ENCODE measurements at places on chromosomes 12 and 14.
A peak's percentile ranks its signal among the peaks of the same experiment; 100 is the strongest.

DNA sequence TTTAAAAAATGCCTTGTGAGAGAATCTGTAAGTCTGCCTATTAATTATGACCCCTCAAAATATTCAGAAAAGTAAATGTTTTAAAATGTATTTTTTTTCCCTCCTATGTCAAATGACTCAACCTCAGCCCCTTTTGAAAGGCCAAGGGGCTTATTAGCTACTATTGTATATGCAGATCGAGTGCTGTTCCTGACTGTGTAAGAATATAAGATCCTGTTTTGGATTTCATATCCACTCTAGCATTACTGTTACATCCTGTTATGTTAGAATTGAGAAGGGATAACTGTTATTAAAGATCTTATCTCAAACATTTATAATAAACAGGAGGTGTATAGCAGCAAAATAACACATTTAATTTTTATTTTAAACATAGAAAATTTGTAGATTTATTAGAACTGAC is 46.6 kb upstream of the TPH2 start:
- no peak for DNase-seq

GRCh38 chr14:54882521-54882920 is 20.1 kb downstream of the GCH1 start:
- peak; percentile 38 for DNase-seq

DNA sequence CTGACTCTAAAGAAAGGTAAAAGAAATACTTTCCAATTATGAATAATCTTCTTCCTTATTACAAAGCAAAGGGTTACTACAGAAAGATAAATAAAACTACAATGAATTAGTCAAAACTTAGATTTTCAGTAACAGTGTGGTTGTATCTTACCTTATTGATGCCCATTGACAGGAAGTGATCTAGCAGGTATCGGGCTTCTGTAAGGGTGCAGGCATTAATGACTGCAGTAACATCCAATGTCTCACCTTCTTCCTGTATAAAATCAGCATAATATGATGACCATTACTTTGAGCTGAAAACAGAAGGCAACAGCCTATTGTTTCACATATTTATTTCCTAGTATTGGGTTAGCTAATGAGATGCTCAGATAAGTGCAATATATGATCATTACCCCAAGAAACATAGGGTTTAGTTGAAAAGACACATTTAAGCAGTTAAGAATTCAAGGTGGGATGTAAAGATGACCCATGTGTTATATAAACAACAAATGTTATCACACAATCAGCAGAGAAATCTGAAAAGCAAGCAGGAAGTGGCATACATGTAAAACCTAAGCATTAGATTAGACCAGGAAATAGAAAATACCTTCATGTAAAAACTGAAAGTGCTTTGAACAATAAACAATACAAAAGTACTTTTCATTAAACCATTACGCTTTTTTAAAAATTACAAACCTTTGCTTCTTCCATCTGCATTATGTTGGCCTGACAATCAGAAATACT is 111.2 kb downstream of the KIF21A start:
- DNase-seq = no peak

DNA sequence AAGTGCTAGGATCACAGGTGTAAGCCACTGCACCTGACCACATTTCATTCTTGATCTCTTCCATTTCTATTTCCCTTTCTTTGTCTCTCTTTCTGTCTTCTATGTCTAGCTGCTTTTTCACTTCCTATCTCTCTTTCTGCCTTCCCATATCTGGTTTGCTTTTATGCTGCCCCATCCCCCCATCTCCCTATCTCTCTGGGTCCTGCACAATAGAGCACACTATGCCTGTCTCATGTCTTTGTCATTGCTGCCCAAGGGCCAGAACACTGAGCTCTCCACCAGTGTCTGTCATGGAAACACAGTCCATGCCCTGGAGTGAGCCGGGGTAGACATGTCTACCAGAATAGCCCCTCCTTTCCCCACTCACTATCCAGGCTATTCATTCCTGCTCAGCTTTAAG is 12.3 kb upstream of the RARG start:
- DNase-seq = no peak

GRCh38 chr12:62622177-62622576 is 155.6 kb downstream of the MON2 start:
- no peak for DNase-seq

DNA sequence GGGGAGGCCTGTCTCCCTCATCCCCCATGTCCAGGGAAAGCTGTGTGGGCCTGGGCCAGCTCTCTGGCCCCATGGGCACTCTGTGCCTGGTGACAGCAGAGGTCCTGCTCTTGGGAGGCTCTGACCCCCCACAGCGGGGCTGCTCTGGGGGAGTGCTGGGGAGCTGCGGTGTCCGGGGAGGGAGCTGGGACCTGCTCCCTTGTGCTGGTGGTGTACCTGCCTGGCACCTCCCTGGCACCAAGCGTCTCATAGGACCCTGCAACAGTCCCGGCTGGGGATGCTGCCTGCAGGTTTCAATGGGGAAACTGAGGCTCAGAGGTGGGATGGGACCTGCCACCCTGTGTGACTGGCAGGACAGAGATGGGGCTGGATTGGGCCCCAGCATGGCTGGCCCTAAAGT is 111.3 kb downstream of the KIF26A start:
- DNase-seq = no peak

DNA sequence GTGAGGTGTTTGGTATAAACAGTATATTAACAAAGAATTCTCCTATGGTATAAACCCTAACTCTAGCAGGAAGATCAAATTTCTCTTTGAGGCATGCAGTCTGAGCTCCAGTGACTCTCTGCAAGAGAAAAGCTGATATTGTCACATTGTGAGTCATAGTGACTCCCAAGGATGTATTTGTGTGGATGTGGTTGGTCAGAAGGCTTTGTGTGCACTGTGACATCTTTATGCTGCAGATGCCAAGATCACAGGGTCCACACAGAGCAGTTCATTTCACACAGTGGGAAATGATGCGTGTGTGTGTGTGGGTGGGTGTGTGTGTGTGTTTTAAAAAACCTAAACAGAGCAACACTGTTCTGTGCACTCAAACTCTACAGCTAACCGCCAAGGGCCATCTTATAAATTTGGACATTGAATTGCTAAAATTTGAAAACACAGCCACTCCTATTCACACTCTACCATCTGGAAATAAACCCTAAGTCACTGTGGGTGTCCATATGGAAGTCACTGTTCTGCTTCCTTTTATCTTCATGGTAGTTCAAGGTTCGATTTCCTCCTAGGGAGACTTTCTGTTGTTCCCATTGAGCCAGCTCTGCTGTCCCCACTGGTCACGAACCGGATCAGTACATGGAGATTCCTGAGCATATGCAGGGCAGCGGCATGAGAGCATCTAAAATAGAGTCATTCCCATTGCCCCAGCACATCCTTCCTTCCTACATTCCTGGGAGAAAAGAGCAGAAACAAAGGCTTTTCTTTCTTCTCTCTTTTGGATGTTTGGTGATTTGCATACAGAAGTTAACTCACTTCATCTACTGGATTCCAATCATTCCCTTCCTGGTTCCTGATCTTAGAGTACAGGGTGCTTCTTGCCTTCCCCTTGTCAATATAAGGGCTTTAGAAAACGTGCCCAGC is 727.6 kb downstream of the DIO2 start:
- peak; percentile 71 for DNase-seq

GRCh38 chr14:87055007-87055406 is 938.0 kb downstream of the GALC start:
- DNase-seq = no peak

GRCh38 chr12:93502802-93503623 is 35.7 kb downstream of the MRPL42 start:
- DNase-seq = peak; percentile 66

DNA sequence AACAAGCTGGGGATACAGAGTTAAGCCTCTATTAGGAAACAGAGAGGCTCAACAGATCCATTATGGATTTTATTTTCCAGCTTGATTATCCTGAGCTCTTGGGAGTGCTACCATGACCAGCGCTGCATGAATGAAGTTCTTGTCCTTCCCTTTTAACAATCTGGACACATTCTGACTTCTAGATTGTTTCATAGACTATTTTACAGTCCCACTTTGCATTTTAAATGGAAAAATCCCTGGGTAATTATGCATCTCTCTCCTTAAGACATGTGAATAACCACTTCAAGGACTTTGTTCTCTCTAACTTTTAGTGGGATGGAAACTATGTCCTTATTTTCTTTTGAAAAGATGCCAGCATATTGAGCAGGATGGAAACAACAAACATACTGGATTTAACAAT is 2.0 kb downstream of the CCDC198 start:
- no peak for DNase-seq

DNA sequence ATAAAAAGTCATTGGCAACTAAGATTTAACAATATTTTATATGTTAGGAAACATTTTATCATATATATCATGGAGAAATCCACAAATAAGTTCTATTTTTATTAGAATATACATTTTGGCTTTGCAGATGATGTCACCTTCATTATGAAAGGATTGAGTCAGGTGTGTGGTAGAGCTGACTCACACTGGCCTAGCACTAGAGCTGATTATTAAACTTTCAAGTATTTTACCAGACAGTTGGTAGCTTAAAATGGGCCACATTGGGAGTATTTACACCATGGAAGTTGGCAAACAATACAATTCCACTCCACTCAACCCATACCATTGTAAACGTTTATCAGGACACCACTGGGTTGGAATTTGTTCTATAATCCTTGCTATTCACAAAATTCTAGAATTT is 1036.6 kb downstream of the TRHDE start:
- no peak for DNase-seq

All from choroid plexus epithelial cell (primary cell).